Hair follicular keratinocyte (primary cell): ENCODE measurements at places on chromosomes 4 and X. TPM values are rescaled to one million over a fixed set of nuclear protein-coding genes. Genes with fewer than 3 reads are reported as not detected.

Gene SRPK3
- total RNA-seq = 0.11 TPM in 1 of 2 replicates, not detected in the other

Gene CLGN
- total RNA-seq = 0.15 and 0.78 TPM in 2 replicates

Gene AKAP14
- not detected in 2 replicates for total RNA-seq

Gene DAPP1
- 18.2 and 43.7 TPM in 2 replicates for total RNA-seq

Gene FAM133A
- not detected in 2 replicates for total RNA-seq

Gene PPP3CA
- total RNA-seq = 28.4 and 34.8 TPM in 2 replicates

Gene ARHGAP24
- 2.1 and 2.3 TPM in 2 replicates for total RNA-seq

Gene TMEM47
- total RNA-seq = 1.6 and 5.8 TPM in 2 replicates

Gene ZNF141
- total RNA-seq = 1.9 and 3.1 TPM in 2 replicates

Gene CLCN3
- total RNA-seq = 16.3 and 20.1 TPM in 2 replicates

Gene OTUD6A
- not detected in 2 replicates for total RNA-seq

Gene TBC1D25
- total RNA-seq = 8.7 and 11.5 TPM in 2 replicates

Gene CITED1
- total RNA-seq = not detected in 2 replicates

Gene MEPE
- not detected in 2 replicates for total RNA-seq

Gene GLRB
- total RNA-seq = 0.47 and 1.0 TPM in 2 replicates

Gene CYTL1
- 0.55 TPM in 1 of 2 replicates, not detected in the other for total RNA-seq

Gene KLF8
- 4.4 and 4.8 TPM in 2 replicates for total RNA-seq

Gene VCX3A
- total RNA-seq = not detected in 2 replicates

Gene HDAC8
- 22.4 and 25.8 TPM in 2 replicates for total RNA-seq

Gene PRRG1
- total RNA-seq = 11.8 and 12.5 TPM in 2 replicates

Gene LRIT3
- 0.11 TPM in 1 of 2 replicates, not detected in the other for total RNA-seq

Gene PLS3
- total RNA-seq = 200 and 213 TPM in 2 replicates

Gene PGRMC1
- 82.9 and 111 TPM in 2 replicates for total RNA-seq

Gene PNMA3
- 0.04 and 0.08 TPM in 2 replicates for total RNA-seq

Gene USP17L19
- total RNA-seq = not detected in 2 replicates

Gene GAGE12H
- total RNA-seq = not detected in 2 replicates

Gene AMOT
- total RNA-seq = 0.08 and 0.23 TPM in 2 replicates

Gene PAGE1
- not detected in 2 replicates for total RNA-seq

Gene FIP1L1
- total RNA-seq = 29.8 and 44.5 TPM in 2 replicates

Gene GPC4
- total RNA-seq = 2.0 and 4.2 TPM in 2 replicates

Gene IL3RA
- total RNA-seq = not detected in 2 replicates

Gene SSX2B
- total RNA-seq = not detected in 2 replicates

Gene SLC10A3
- 38.3 and 39.0 TPM in 2 replicates for total RNA-seq

Gene CSAG1
- not detected in 2 replicates for total RNA-seq

Gene DCAF8L2
- not detected in 2 replicates for total RNA-seq

Gene RAB41
- total RNA-seq = not detected in 2 replicates

Gene UGT2A1
- not detected in 2 replicates for total RNA-seq

Gene CFI
- total RNA-seq = not detected in 2 replicates

Gene ERAS
- total RNA-seq = not detected in 2 replicates

Gene CXXC4
- total RNA-seq = not detected in 2 replicates

Gene AFF1
- 6.4 and 11.6 TPM in 2 replicates for total RNA-seq

Gene PORCN
- 38.1 and 63.6 TPM in 2 replicates for total RNA-seq

Gene NDUFC1
- 63.4 and 67.2 TPM in 2 replicates for total RNA-seq

Gene CD99
- 167 and 261 TPM in 2 replicates for total RNA-seq

Gene CABS1
- not detected in 2 replicates for total RNA-seq
